Transverse colon (tissue), 4 donors: ENCODE measurements at places on chromosomes 7 and 10. TPM values are rescaled to one million over a fixed set of nuclear protein-coding genes. Genes with fewer than 3 reads are reported as not detected.

DNA sequence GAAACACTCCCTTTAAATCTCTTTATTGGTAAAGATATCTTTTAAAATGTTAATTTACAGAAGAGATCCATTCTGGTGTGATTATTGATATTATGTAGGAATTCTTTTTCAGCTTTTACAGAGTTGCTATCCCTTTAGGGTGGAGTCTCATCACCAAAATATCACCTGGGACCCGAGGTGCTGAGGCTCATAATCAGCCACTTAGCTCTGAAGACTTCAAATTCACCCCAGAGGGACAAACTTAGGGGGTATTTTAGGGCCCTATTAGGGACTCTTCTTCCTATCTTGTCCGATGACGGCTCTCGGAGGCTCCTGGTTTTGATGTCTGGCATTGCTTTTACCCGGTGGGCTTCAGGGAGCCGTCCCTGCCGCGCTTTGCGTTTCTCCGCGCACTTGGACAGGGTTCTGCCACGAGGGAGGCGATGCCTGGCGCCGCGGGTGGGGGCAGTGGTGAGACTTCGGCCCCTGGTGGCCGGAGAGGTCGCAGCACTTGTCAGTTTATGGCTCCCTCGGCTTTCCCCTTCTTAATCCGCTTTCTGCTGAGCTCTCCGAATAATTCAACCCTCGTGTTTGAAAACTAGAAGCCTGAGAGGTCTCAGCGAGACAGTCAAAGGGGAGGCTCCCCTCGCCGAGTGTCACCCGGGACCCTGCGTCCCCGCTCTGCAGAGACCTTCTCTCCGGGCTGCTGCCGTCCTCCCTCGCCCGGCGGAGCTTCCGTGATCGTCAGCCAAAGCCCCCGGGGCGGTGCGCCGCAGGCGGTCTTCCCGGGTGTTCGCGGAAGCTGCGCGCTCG is 27.8 kb downstream of the RBM20 start:
- no peaks in the 10 kb centered on the region for H3K36me3 ChIP-seq
- peak; percentile 75 for DNase-seq
- no peaks in the 10 kb centered on the region for H3K4me1 ChIP-seq
- peak overlapping the region; percentile 60 for H3K27ac ChIP-seq

GRCh38 chr7:12025246-12025645 is 185.8 kb upstream of the TMEM106B start:
- H3K27me3 ChIP-seq, result no peaks in the 10 kb centered on the region
- H3K27ac ChIP-seq, result no peak overlapping the region
- no peak overlapping the region for H3K4me3 ChIP-seq
- DNase-seq, result no peak
- H3K4me1 ChIP-seq, result no peaks in the 10 kb centered on the region

Gene SHOC2
- 125 TPM for total RNA-seq

GRCh38 chr7:129240119-129240820 is 15.4 kb downstream of the AHCYL2 start:
- no peaks in the 10 kb centered on the region for H3K4me1 ChIP-seq
- no peaks in the 10 kb centered on the region for H3K27me3 ChIP-seq
- no peak overlapping the region for H3K4me3 ChIP-seq
- no peaks in the 10 kb centered on the region for H3K36me3 ChIP-seq

GRCh38 chr7:144908943-144909556 is 73.2 kb upstream of the TPK1 start:
- no peaks in the 10 kb centered on the region for H3K36me3 ChIP-seq
- peak; percentile 30 for DNase-seq
- H3K4me1 ChIP-seq, result no peaks in the 10 kb centered on the region
- no peak overlapping the region for H3K27ac ChIP-seq
- H3K4me3 ChIP-seq, result no peak overlapping the region
